SIG-M5 (cell line): ENCODE measurements at places on chromosomes 1 and 21.

DNA sequence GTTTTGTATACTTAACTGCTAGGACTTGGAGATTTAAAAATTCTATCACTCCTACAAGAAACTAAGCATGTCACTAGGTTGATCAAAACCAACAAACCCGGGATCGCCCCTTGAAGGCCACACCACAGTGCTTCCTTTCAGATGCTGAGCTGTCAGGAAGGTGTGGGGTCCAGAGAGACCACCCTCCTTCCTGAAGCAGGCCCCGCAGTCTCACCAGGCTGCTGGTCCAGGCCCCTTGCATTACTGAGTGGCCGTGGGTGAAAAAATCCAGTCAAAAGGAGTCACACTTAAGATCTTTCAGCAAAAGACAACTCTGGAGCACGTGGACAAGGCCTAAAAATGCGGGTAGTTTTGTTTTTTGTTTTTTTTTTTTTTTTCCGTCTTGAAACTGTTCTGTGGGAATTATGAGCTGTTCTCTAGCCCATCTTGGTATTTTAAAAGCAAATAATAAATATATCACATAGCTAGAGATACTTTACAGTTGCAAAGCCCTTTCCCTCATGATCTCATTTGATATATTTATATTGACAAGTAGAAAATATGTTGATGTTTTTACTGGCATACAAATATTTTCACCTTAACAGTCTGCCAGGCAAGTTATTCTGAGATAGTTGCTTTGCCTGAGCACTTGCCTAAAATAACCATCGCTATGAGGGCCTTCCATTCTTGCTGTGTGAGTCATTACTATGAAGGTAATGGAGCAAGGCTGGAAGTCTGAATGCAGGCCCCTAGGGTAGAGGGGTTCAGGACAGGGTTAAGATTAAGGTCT is 73.1 kb upstream of the EDEM3 start:
- DNase-seq = no peak

- DNase-seq = no peak
Observed at GRCh38 chr1:13965770-13966398, 265.9 kb downstream of the PRDM2 start.

GRCh38 chr1:162187687-162188276 is 118.3 kb downstream of the NOS1AP start:
- no peak for DNase-seq

GRCh38 chr1:20603504-20604464 is 14.9 kb downstream of the CDA start:
- no peak for DNase-seq

DNA sequence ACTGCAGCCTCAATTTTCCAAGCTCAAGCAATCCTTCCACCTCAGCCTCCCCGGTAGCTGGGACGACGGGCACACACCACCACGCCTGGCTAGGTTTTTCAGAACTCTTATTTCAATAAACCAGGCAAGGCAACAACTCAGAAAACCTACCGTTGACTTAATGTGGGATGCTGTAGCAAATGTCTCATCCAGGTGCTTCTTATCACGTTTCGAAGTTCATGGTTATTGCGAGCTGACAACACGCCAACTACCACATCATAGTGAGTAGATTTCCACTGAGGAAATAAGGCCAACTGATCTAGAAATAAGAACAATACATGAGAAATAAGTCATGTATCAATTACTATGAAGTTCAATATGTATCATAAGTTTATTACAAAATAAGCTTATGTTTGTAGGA is 9.7 kb downstream of the B3GALNT2 start:
- no peak for DNase-seq

DNA sequence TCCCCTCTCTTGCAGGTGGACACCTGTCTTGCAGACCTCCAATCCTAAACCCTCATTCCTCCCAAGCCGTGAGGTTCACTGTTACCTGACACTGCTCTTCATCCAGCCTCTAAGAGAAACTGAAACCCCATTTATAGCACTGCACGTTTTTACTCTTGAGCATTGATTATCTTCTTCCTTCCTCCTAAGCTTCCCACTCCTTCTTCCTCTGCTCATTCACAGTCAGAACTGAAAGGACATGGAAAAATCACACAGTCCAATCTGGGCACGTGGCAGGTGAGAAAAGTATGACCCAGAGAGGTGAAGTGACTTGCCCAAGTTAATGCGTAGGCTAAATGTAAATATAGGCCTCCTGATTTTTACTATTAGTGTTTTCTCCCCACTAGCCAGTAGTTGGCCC is 43.4 kb upstream of the SLC2A1 start:
- DNase-seq = no peak

DNA sequence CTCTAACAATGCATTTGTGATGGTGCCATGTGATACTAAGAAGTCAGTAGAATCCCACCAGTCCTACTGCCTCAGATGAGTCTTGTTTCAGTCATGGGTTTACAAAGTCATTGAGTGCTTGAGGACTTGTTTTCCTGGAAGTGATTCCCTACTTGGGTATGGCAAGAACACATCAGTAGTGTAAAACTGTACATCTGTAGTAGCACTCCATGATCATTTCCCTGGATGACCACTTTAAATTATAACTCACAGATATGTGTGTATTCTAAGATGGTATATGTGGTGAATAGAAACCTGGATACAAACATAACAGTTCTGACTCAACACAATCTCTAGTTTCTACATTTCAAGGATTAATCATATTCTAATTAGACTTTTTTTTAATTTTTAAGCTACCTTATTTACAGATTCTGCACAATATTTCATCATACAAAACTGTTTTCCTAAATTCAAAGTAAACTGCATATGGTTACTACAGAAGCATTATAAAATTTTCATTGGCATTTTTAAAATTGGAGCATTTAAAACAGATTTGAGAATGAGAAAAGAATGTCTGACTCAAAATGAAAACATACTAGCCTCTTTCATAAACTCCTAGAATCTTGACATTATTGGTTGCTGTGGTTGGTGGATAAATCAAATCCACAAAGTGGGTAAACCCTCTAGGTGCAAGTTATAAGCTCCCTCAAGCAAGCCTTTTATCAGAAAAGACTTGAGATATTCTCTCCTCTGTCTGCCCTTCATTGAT is 6.8 kb upstream of the PSMG1 start:
- no peak for DNase-seq

GRCh38 chr21:32570456-32570855 is 14.9 kb downstream of the TCP10L start:
- no peak for DNase-seq

GRCh38 chr1:24481101-24481500 is 21.5 kb upstream of the RCAN3 start:
- peak; percentile 47 for DNase-seq

- no peak for DNase-seq
Observed at GRCh38 chr1:67790201-67790692, 43.0 kb downstream of the GNG12 start.

GRCh38 chr21:17501107-17502006 is 11.5 kb upstream of the CXADR start:
- no peak for DNase-seq

- DNase-seq = no peak
Observed at GRCh38 chr1:115814685-115815398, 26.1 kb downstream of the NHLH2 start.

GRCh38 chr21:25870084-25870483 is 135.3 kb downstream of the GABPA start:
- DNase-seq = no peak

DNA sequence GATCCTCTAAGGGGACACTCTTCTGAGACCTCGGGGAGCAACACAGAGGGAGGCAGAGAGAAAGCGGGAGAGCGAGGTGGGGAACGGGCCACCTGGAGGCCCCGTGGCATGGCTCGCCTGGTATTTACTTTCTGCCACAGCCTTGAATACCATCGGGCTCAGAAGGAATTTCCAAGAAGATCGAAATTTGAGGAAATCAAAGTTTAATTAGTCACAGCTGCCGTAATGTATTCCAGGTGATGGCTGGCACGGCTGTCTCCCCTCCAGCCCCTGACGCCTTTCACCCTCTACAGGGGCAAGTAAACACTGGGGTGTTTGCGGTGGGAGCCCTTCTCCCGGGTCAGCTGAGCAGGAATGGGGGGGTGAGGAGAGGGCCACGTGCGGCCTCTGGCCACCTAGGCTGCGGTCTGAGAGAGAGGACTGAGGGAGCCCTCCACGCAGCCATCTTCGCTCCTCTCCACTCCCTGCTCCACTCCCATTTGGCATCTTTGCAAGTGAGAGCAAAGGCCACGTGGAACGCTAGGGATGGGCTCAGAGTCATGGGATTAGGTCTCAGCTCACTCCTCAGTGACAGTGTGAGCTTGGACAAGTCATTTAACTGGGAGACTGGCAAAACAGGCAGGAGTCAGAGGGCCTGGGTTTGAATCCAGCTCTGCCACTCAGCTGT is 125.2 kb downstream of the SYF2 start:
- no peak for DNase-seq

DNA sequence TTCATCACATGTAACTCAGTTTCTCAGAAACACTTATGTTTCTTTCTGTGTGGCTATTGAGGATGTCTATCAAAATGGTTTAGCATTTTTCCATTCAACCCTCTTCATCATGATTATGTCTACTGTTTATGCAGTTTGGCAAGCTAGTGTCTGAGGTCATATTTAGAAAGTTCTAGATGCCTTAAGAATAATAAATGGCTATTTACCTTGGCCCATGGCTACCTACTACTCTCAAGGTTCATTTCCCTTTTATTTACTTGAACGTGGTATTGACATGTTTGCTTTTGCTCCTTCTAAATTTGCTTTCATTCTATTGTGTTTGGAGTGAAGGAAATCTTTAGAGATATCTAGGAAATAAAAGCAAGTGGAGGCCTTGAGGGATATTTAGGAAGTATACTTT is 193.7 kb upstream of the OLFM3 start:
- DNase-seq = no peak

DNA sequence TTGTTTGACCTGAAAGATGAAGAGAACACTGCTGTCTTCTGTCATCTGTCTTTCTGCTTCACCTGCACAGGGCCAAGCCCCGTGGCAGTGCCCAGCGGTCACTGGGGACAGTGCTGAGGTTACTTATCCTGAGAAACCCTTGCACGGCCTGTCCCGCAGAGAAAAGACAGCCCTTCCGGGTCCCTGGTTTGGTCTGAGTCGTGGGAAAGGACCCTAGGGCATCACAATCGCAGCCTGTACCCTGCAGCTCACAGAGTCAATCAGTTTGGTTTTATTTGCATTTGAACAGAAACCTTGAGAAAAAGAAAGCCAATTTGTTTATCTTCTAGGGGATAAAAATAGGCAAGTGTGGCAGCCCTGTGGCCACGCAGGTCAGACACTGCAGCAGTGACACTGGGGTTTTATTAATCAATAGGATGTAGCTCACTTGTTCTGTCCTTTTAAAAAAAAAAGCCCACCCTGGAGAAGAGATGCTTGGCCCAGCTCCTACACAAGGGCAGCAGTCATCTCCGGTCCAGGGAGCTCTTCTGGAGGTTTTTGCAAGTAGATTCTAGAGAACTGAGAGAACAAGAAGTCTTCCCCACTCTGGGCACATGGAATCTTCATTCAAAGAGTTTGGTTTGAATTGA is 120.0 kb downstream of the PEX14 start:
- DNase-seq = no peak

- DNase-seq = no peak
Observed at GRCh38 chr1:216929870-216930582, 206.8 kb upstream of the ESRRG start.

DNA sequence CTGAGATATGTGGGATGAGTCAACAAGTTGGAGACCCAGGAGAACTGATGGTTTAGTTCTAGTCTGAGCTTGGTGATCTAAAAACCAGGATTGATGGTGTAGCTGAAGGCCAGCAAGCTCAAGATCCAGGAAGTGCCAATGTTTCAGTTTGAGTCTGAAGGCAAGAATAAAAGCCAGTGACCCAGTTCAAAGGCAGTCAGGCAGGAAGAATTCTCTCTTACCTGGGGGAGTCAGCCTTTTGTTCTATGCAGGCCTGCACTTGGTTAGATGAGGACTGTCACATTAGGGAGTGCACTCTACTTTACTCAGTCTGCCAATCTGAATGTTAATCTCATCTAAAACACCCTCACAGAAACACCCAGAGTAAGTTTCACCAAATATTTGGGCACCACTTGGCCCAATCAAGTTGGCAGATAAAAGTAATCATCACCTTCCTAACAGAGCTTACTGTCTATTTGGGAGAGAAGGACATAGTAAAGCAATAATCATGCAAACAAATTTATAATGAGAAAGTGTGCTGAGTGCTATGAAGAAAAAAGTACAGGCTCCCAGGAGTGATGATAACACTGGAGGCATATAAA is 63.4 kb downstream of the TSEN15 start:
- DNase-seq = no peak

- no peak for DNase-seq
Observed at GRCh38 chr1:190699165-190699564, 221.5 kb upstream of the BRINP3 start.

GRCh38 chr1:189550498-189550897 is 927.2 kb downstream of the BRINP3 start:
- no peak for DNase-seq

GRCh38 chr21:19541602-19542001 is 1138.0 kb upstream of the TMPRSS15 start:
- DNase-seq = no peak

GRCh38 chr1:223175633-223176032 is 32.6 kb upstream of the TLR5 start:
- DNase-seq = peak; percentile 29

- DNase-seq = no peak
Observed at GRCh38 chr1:218996362-218996761, 177.3 kb upstream of the LYPLAL1 start.

GRCh38 chr1:5811419-5811818 is 180.8 kb downstream of the NPHP4 start:
- no peak for DNase-seq

DNA sequence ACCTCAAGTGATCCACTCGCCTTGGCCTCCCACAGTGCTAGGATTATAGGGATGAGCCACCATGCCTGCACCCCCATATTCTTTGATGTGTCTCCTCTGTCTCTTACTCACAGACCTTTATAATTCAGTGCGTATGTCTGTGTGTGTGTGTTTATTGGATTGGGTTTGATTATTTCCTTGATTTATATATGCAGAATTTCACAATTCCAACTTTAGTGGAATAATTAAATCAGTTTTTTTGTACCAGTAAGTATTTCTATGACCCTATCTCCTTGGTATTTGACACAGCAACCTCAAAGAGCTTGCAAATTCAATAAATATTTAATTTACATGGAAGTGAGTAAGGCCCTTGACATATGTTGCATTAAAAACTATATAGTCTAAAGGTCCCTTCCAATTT is 333.9 kb upstream of the ADAMTS5 start:
- no peak for DNase-seq

DNA sequence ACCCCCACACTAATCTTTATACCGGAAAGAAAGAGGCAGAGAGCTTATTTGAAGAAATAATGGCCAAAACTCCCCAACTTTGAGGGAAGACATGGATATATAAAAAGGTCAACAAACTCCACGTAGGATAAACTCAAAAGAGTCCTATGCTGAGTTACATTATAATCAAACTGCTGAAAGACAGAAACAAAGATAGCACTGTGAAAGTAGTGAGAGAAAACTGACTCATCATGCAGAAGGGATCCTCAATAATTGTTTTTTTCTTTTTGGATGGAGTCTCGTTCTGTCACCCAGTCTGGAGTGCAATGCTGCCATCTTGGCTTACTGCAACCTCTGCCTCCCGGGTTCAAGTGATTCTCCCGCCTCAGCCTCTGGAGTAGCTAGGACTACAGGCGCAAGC is 48.5 kb upstream of the TTC39A start:
- DNase-seq = no peak

GRCh38 chr1:10637400-10637799 is 159.0 kb downstream of the CASZ1 start:
- no peak for DNase-seq
